Dermis blood vessel endothelial cell (primary cell): ENCODE measurements at places on chromosomes 16 and 17. TPM values are rescaled to one million over a fixed set of nuclear protein-coding genes. Genes with fewer than 3 reads are reported as not detected.

DNA sequence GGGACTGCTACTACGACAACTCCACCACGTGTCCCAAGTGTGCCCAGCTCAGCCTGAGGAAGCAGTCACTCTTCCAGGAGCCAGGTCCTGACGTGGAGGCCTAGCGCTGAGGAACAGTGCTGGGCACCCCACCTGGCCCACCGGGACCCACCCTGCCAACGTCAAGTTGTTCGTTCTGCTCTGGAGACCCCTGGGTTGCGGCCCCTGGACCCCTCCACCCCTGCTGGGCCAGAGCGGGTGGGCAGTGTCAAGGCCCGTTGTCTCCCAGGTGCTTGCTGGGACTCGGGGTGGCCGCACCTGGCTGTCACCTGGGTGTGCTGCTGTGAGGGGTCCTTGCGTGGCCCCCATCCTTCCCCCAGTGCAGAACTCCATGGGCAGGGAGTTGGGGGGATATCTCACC lies 34.4 kb downstream of the CDRT15L2 start:
- DNase-seq = no peak

Gene YBX2
- total RNA-seq = 0.17 TPM in 1 of 2 replicates, not detected in the other

- DNase-seq = no peak
Measured at GRCh38 chr17:29594519-29595090, 1.7 kb downstream of the ANKRD13B start.

Gene ITPRIPL2
- total RNA-seq = 40.2 and 51.3 TPM in 2 replicates

DNA sequence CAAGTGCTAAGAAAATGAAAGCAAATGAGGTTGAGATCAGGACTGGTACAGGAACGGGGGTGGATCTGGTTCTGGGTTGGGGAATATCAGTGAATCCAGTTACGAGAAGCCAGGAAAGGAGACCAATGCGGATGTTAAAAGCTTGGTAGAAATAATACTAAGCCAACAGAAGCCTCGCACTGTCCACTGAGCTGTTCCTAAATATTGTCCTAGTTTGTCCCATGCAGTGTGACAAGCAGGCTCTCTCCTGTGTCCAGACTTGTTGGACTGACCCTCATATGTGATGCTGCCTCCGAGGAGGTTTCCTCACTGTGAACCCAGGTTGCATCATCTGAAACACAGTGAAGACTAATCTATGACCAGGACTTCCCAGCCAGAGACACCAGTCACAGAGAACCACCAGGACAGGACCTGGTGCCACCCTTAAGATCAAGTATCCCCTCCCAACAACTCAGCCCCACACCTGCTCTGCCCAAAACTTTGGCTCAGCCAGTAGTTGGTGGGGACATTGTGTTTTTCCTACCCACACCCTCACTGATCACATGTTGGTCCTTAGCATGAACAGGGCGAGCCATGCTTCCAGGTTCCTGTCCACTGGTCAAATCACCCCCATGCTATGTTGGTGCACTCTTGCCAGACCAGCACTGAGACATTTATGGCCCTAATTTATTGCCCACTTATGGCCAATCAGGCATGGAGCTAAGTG lies 32.7 kb upstream of the SCNN1B start:
- DNase-seq = no peak

Gene CDH5
- total RNA-seq = 713 and 795 TPM in 2 replicates

- peak; percentile 54 for DNase-seq
Measured at GRCh38 chr17:18920911-18921441, 31.0 kb upstream of the SLC5A10 start.

DNA sequence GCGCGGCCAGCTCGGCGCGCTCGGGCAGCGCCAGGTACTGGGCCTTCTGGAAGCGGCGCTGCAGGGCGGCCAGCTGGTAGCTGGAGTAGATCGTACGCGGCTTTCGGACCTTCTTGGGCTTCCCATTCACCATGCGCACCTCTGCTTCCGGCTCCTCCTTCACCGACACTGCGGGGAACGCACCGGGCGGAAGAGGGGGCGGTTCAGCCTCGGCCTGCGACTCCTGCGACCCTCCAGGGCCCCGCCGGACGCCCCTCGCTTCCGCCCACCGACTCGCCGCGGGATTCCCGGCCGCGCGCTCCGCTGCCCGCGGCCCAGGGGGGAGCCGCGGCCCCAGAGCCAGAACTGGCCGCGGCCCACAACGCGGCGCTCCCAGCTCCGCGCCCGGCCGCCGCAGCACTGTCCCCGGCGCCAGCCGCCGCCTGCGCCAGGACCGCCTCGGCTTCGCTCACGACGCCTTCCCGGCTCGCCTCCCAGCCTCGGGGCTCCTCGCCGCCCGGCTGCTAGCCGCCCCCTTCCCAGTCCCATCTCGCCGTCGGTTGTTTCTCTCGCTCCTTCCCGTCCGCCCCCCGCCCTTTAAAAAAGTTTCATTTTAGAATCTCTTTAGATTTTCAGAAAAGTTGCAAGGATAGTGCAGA lies 1.5 kb downstream of the DLX3 start:
- peak; percentile 30 for DNase-seq

GRCh38 chr17:46962374-46962790 lies 16.7 kb downstream of the RPRML start:
- peak; percentile 17 for DNase-seq

Gene CSF3
- 0.17 and 2.4 TPM in 2 replicates for total RNA-seq

Gene TMEM204
- total RNA-seq = 97.4 and 107 TPM in 2 replicates
